ENCODE measurements at places on chromosomes 5 and 9. TPM values are rescaled to one million over a fixed set of nuclear protein-coding genes. Genes with fewer than 3 reads are reported as not detected.

GRCh38 chr5:141476132-141476911, 556 bp downstream of the PCDHGC3 start:
- peak; percentile 82 for DNase-seq

DNA sequence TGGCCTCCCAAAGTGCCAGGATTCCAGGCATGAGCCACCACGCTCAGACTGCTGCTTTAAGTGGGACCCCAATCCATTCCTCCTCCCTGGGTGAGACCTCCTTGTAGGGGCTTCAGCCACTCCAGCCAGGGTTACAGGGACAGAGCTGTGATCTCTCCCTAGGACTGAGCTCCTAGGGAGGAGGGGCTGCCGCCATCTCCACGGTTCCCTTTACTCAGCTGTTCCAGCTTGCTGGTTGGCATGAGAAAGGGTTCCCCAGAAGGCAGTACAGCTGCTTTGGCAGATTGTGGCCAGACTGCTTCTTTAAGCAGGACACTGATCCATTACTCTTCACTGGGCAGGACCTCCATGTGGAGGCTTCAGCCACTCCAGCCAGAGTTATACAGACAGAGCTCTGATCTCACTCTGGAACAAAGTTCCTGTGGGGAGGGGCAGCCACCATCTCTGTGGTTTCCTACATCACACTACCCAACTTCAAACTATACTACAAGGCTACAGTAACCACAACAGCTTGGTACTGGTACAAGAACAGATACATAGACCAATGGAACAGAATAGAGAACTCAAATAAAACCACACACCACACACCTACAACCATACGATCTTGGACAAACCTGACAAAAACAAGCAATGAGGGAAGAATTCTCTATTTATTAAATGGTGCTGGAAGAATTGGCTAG, 7.2 kb downstream of the INSL6 start:
- DNase-seq, result no peak

The GABRB2 gene
- total RNA-seq, result 13.1 TPM

DNA sequence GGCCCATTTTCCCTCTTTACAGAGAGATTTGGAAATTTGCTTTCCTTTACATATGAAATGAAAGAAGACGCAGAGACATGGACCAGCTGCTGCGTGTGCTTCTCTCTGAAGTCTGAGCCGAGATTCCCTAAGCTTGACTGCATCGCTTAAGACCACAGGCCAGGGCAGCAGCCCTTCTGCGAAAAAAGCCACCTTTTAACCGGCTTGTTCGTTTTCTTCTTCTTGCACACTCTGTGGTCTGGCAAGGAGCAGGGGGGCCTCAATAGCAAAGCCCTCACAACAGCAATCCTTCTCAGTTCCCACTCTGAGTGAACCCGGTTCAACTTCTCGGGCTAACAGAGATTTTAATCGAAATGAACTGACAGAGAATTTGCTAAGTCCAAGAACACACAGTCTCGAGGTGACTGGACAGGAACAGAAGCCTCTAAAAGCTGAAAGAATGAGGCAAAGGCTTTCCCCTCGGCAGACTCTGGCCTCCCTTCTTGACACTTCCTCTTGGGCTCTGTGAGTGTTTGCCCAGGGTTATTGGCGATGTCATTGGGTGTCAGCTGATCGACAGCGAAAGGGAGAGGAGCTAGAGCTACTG, 512.9 kb upstream of the KLF4 start:
- peak; percentile 22 for DNase-seq

- DNase-seq, result no peak
Measured at GRCh38 chr9:116741086-116741740, 54.1 kb downstream of the TRIM32 start.

DNA sequence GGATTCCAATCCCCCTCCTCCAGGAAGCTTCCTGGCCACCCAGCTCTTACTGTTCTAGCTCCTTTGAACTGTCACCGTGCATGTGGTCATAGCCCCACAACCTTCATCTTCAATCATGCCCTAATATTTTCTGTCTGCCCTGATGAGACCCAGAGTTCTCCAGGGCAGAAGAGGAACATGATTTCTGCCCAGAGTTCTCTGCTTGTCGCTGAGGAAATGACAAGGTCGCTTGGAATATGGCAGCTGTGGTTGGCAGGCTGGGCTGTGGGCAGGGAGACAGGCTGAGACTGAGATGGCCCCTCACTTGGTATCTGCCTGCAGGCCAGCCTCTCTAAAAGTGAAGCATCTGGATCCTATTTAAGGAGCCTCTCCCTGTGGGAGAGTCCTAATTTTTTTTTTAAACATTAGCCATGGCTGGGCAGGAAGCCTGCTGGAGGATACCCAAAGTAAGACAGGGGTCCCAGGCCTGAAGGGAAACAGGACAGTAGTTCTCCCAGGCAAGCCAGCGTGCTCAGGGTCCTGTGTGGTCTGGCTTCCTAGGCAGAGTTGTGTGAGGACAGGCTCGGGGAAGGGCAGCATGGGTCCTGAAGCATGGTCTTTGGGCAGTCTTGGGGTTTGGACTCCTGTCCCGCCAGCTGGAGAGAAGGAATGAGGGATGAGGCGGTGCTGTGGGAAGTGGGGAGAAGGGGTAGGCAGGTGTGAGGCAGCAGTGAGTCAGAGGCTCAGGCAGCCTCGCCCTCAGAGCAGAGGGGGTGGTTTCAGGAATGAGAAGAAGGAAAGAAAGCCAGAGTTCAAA, 242.1 kb downstream of the FSTL4 start:
- no peak for DNase-seq

DNA sequence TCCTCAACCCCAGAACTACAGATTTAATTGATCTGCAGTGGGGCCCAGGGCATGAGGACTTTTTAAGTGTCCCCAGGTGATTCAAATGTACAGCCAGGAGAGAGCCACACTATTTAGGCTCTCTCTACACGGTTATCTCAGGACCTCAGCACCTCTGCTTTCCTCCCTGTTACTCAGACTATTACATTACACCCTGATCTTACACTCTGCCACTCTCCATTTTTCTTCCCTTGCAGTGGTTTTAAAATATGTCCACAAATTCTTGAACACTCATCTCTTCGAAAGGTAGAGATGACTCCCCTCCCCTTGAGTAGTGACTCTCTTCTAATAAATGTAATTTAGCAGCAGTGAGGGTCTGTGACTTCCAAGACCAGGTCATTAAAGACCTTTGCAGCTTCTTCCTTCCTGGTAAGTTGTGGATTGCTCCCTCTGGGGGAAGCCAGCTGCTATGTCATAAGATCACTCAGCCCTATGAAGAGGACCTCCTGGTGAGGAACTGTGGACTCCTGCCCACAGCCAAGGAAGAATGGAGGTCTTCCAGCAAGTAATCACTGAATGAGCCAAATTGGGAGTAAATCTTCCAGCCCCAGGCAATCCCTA, 87.5 kb upstream of the SSBP2 start:
- DNase-seq, result peak; percentile 27

GRCh38 chr9:88406051-88406450, 17.8 kb downstream of the SPIN1 start:
- no peak for DNase-seq

GRCh38 chr5:64727150-64727549, 36.8 kb downstream of the SHISAL2B start:
- DNase-seq, result no peak

DNA sequence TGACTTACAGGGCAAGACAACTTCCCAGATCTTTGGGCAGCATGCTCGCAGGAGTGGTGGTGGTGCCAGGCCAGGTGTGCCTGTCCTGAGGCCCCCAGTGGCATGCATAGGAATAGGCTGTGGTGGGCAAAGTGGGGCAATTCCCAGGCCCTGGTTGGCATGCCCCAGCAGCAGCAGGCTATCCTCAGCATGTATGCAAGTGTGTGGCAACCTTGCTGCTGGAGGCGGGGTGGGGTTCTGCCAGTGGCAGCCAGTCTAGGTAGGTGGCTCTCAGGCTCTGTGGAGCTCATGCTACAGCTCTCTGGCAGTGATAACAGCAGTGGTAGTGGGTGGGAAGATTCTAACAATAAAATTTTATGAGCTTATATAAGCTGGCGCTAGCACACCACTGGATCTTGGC, 27.7 kb upstream of the C6 start:
- DNase-seq, result no peak

DNA sequence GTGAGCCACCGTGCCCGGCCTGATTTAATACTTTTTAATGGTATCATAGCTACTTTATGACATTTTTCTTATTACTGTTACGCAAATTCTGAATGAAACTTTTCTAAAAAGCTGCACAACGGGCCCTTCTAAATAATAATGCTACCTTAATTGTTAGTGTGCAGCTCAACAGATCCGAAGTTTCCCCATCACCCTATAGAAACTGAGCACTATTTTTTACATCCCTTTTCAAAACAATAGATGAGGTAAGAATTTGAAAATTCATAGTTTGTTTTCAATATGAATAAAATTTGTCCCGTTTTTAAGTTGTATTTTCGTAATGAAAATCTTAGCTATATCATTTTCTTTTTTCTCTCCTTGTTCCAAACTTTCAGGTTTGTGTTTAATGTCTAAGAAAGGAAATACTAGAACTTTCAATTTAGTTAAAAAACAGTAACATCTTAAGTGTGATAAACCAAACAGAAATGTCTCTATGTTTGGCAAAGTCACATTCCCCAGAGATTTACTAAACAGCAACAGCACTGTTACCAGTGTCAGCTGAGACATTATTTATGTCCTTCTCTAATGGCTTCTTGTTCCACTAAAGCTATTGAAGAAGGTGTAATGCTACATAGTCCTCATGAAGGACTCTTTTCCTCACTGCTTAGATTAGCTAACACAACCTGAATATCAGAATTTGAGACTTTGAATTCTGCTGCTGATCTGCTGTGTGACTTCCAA, 22.9 kb downstream of the KIF2A start:
- no peak for DNase-seq

DNA sequence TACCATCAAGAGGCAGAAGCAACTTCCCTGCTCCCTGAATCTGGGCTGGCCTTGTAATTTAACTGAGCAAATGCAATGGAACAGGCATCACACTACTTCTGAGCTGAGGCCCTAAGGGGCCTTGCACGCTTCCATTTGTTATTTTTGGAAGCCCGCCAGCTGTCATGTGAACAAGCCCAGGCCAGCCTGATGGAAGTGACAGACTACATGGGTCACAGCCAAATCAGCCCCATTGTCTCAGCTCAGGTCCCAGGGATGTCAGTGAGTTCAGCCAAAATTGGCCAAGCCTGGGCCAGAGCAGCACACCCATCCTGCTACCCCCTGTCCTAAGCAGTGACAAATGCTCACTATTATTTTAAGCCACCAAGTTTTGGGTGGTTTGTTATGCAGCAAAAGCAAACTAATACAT, 72.8 kb downstream of the PRRT1B start:
- DNase-seq, result peak; percentile 63

The PIGO gene
- total RNA-seq, result 37.4 TPM

The CAPSL gene
- total RNA-seq, result not detected

DNA sequence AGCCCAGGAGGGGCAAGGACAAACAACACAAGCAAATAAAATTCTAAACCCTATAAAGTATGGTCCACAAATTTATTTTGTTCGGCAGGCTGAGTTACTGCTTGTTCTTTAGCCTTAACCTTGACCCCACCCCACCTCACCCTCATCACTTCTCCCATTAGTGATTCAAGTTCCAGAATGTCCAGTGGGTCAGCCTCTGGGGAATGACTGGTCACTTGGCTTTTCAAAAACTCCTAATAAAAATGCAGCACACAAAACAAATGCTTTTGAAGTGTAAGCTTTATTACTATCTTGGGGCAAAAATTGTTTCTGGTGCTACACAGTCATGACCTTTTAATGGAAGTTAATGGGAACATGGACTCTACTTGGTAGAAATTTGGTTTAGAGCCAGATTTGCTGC, 142.1 kb downstream of the MPDZ start:
- no peak for DNase-seq

The NR2F1-AS1 gene
- total RNA-seq, result 13.2 TPM

DNA sequence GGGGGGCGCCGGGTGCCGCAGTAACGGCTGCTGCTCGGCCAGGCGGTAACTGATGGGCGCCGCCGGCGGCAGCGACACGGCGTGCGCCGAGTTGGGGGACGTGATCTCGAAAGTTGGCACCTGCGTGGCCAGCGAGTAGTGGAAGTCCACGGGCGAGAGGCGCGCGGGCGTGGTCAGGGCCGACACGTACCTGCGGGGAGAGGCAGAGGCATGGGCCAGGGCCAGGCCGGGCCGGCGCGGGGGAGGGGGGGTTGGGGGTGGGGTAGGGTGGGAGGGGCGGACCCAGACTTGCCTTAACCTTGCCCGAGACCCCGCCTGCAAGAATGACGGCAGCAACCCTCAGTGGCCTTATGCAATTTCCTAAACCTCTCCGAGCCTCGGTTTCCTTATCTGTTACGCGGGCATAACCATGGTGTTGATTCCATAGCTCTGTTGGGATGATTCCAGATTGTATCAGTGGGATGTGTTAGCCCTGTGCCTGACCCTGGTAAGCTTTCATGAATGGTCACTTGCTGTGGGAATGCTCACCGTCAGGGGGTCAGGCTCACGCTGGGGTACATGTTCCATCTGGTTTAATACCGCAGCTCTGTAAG, 53.0 kb downstream of the PSD2 start:
- DNase-seq, result peak; percentile 24

The EGFLAM gene
- 4.4 TPM for total RNA-seq

The C5orf58 gene
- total RNA-seq, result 0.39 TPM

- no peak for DNase-seq
Measured at GRCh38 chr9:90803860-90804593, 2.4 kb downstream of the SYK start.

The ZNF483 gene
- 17.5 TPM for total RNA-seq
